Left renal cortex interstitium (tissue), 4 donors: ENCODE measurements at places on chromosomes 16 and 17. TPM values are rescaled to one million over a fixed set of nuclear protein-coding genes. Genes with fewer than 3 reads are reported as not detected.

The MT3 gene
- polyA plus RNA-seq, result 2.4 TPM

The CTRB2 gene
- not detected for polyA plus RNA-seq

The CMTM2 gene
- polyA plus RNA-seq, result 1.5 TPM

The PDIA2 gene
- 0.79 TPM for polyA plus RNA-seq

The CD300A gene
- 1.4 TPM for polyA plus RNA-seq

The CES4A gene
- polyA plus RNA-seq, result 6.9 TPM

The CLEC19A gene
- 0.16 TPM for polyA plus RNA-seq

The ZG16 gene
- polyA plus RNA-seq, result not detected

The CTF1 gene
- polyA plus RNA-seq, result 6.5 TPM

The TPSG1 gene
- 0.83 TPM for polyA plus RNA-seq

The ZNF23 gene
- polyA plus RNA-seq, result 20.2 TPM

The SLC6A2 gene
- polyA plus RNA-seq, result 0.16 TPM

The C1QTNF8 gene
- not detected for polyA plus RNA-seq

The TOM1L1 gene
- 110 TPM for polyA plus RNA-seq

The SLC22A31 gene
- 0.21 TPM for polyA plus RNA-seq

The CACNG5 gene
- 5.3 TPM for polyA plus RNA-seq

The ATXN1L gene
- 38.2 TPM for polyA plus RNA-seq

The HSD17B2 gene
- 34.8 TPM for polyA plus RNA-seq

The RBFOX1 gene
- polyA plus RNA-seq, result 2.7 TPM

The DUSP3 gene
- polyA plus RNA-seq, result 59.7 TPM

The EVPL gene
- 26.1 TPM for polyA plus RNA-seq

The GSG1L gene
- 0.60 TPM for polyA plus RNA-seq

The GEMIN4 gene
- polyA plus RNA-seq, result 19.4 TPM

The MTHFSD gene
- polyA plus RNA-seq, result 33.8 TPM

The SLC13A5 gene
- polyA plus RNA-seq, result 4.8 TPM

The TMEM238L gene
- polyA plus RNA-seq, result 1.2 TPM

The RRAD gene
- polyA plus RNA-seq, result 3.6 TPM

The TP53TG3 gene
- polyA plus RNA-seq, result not detected

The DNAH9 gene
- polyA plus RNA-seq, result 10.4 TPM

The PKMYT1 gene
- 29.0 TPM for polyA plus RNA-seq

The PRSS33 gene
- 0.46 TPM for polyA plus RNA-seq

The FOXO3B gene
- 5.0 TPM for polyA plus RNA-seq

The LRRC37A gene
- 7.8 TPM for polyA plus RNA-seq

The SHISA9 gene
- polyA plus RNA-seq, result 4.4 TPM
